ENCODE measurements at places on chromosomes 5 and 9. TPM values are rescaled to one million over a fixed set of nuclear protein-coding genes. Genes with fewer than 3 reads are reported as not detected.

TSSK1B gene
- total RNA-seq: 0.20 TPM

CAVIN4 gene
- total RNA-seq: 6.0 TPM

NR5A1 gene
- total RNA-seq: 0.26 TPM

FOXD4L6 gene
- total RNA-seq: 0.18 TPM

GRCh38 chr5:9495121-9495520, 50.8 kb downstream of the SEMA5A start:
- no peak for DNase-seq

DNA sequence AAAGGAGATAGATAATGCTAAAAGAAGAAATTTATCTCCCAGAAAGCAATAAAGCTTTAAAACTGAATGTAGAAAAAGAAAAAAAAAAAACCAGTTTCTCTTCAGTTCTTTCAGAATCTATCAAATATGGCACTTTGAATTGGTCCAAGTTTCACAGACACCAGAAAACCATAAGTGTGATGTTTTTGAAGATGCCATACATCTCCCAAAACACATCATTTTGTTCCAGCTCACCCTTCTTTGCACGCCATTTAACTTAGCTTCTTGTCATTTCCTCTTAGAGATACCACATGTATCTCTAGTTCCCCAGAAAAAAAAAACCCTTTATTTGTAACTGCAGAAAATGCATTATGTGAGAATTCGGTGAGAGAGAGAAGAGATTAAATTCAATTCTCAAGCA, 46.1 kb upstream of the MAMDC2 start:
- DNase-seq: no peak

GRCh38 chr9:83056174-83056573, 6.8 kb downstream of the RASEF start:
- no peak for DNase-seq

Measured in astrocyte (in vitro differentiated cells and primary cell).